A172 (cell line): ENCODE measurements at places on chromosomes 3 and 15. TPM values are rescaled to one million over a fixed set of nuclear protein-coding genes. Genes with fewer than 3 reads are reported as not detected.

GRCh38 chr3:57927916-57928315, 80.3 kb upstream of the FLNB start:
- no peak for DNase-seq

DNA sequence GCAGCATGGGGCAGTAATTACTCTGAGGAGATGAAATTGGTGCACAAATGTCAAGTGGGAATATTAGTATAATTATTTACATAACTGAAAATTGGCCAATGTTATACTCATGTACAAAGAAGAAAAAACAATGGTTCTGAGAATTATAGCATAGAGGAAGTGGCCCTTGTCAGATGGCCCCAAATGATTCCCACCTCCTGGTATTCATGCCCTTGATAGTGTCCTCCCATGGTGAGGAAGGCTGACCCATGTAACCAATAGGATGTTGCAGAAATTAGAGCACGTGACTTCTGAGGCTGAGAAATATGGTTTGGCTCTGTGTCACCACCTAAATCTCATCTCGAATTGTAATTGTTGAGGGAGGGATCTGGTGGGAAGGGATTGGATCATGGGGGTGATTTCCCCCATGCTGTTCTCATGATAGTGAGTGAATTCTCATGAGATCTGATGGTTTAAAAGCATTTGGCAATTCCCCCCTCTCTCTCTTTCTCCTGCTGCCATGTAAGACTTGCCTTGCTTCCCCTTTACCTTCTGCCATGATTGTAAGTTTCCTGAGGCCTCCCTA, 368.5 kb downstream of the SHQ1 start:
- DNase-seq = no peak

- no peak for DNase-seq
These were observed 492.6 kb upstream of the TBL1XR1 start for GRCh38 chr3:177689869-177690268.

DNA sequence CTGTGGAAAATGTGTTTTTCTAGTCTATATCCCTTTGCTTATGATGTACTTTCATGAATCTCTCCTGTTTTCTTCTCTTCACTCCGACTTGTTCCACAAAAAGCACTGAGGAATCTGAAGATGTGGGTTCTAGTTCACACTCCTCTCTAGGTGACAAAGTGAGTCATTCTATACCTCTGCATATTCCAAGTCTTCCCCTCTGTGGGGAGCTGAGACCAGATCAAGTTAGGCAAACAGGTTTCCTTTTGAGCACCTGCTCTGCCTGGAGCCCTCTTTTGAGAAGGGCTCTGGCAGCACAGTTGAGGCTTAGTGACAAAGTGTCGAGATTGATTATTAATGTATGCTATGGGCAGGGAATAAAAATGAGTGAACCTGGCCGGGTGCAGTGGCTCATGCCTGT, 82.4 kb upstream of the VGLL4 start:
- no peak for DNase-seq

DNA sequence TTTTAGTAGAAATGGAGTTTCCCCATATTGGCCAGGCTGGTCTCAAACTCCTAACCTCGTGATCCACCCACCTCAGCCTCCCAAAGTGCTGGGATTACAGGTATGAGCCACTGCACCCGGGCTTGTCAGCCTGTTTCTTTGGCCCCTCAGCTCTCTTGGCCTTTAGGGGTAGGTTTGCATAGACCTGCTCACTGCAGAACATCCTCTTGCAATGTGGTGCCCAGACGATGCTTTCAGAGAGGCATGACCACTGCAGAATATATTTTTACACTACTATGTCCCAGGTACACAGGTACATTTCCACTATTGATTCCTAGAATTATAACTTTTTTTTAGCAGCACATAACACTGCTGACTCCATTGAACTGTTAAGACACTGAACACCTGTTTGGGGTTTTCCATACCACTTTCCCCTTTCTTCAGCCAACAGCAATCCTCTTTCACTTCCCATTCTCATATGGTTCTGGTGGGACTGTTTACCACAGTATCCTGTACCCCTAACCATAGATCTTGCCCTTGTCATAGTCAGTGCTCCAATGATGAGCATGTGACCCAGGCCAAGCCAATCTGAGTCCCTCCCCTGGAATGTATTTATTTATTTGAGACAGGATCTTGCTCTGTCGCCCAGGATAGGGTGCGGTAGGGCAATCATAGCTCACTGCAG, 21.1 kb downstream of the CCDC32 start:
- no peak for DNase-seq

Gene UROC1
- total RNA-seq = not detected in 2 replicates

DNA sequence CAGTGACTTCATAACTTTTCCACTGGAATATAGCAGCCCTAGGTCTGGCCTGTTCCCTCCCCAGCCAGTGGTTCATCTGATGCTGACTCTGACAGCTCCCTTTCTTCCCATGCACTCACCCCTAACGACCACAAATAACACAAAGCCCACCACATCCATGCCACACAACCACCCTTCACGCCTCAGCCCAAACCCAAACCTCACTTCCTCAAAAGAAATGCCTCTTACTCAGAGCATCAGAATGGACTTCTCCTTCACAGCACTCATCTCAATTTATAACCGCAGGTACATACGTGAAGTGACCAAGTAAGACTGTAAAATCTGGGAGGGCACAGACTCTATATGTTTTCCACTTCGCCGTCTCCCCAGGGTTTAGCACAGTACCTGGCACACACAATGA, 1.1 kb downstream of the RBSN start:
- DNase-seq = no peak

GRCh38 chr3:55583475-55583874, 96.4 kb upstream of the WNT5A start:
- no peak for DNase-seq

GRCh38 chr3:54125300-54125699, 2.9 kb downstream of the CACNA2D3 start:
- no peak for DNase-seq

DNA sequence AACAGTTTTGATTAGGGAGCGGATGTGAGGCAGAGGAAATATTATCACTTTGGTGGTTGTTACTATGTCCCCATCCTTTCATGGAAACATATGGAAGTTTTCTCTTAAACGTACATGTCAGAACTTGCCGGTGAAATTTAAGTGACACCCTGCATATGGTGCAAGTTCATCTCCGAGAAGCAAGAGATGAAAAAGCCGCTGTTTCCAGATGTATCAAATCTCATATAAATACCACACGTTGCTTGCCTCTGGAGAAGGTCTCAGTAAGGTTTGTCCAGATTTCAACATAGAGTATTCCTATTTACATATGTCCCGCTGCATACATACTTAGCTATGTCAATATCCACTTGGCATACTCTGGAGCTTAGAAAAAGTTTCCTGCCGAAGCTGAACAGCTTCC, 172.2 kb upstream of the ICE2 start:
- DNase-seq = no peak

DNA sequence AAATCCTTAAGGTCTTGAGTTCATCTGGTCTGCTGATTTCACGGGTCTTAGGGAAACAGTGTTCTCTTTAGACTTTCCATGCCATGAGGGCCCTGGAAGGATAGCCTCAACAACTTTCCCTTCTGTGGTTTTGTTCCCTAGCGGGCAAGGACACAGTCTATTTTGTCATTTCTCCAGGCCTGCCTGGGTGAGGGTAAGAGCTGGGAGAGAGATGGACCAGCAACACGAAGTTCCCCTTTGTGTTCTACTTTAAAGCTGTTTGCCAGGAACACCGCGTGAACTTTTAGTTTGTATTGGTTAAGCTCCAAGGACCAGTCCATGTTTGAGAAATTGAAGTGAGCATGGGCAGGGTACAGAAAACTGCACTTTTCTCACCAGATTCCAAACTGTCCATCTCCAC, 20.9 kb downstream of the ST3GAL6 start:
- DNase-seq = no peak

- DNase-seq = no peak
These were observed 24.0 kb upstream of the SRPRB start for GRCh38 chr3:133781570-133781969.

DNA sequence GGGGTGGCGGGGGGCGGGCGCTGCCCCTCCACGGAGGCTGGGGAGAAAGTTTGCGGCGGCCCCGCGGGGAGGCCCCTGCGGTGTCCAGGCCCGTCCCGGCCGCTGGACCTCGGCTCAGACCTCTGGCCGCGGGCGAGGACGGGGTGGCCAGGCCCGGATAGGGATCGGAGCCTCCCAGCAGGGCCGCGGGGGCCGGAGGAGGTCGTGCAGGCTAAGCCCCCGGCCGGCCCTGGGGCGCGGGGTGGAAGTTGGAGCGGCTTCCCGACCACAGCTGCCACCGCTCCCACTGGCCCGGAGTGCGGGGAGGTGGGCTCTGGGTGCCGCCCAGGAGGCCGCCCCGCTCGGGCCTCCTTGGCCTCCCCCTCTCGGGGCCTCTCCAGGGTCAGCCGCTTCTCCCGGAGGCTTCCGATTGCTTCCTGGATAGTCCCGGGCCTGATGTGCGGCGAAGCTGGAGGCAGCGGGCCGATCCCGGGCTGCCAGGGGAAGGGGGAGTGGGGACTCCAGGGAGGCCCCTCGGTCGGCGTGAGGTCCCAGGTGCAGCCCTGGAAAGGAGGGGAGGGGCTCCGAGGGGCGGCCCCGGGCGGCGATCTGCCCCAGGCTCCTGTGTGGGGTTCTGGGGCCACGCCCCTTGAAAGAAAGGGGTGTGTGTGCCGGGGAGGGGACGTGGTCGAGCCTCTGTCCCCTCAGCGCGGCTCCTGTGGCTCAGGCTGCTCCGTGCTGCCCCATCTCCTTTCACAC, 907 bp downstream of the PLXNA1 start:
- DNase-seq = no peak

DNA sequence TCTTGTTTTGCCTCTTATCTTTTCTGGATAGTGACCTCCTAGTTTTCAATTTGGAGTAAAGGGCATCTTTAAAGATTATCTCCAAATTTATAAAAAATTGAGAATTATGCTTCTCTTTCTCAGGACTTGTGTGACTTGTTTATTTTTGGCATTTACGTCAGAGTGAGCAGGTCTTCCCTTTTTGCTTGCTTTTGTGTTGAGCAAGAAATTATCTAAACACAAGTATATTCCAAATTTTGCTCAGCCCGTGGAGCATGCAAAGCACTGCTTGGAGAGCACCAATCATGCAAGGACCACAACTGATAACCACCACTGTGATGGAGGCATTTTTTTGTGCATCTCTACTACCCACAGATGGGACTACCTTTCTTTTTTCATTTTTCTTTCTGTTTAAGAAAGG, 7.1 kb downstream of the SLC25A26 start:
- no peak for DNase-seq

Gene CASR
- not detected in 2 replicates for total RNA-seq

DNA sequence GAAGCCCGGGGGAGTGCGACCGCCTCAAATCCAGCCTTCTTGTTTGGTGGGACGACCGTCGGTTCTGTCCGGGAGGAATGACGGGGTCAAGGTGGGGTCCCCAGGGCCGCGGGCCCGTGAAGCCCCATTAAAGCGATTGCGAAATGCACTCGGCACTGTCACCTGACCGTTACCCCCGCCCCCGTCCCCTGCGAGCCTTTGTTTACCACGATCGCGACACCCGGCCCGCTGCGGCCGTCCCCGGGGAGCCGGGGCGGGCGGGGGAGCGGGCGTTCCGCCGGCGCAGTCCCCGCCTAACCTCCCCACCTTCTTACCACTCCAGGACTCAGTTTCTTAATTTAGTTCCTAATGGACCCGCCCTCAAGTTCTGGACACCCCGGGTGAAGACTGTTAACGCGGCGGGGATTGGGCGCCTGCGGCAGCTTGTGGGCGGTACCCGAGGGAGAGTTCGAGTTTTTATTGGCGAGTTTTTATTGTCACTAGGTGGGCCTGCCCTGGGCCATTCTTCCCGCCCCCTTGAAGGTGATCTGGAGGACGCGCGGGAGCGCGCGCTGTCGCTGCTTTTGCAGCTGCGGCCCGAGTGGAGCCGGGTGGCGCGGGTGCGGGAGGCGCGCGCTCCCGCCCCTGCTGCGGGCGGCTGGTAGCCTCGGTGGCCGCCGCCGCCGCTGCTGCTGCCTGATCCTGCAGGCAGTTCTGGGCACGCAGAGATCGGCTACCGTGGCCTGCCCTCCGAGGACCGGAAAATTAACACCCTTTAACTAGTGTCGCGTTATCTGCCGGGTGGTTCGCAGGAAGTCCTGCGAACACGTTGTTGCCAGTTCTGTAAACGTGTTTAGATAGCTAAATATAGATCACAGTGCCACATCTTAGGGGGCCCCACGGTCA, 1.0 kb downstream of the KLHL24 start:
- DNase-seq = peak; percentile 95

Gene XCR1
- not detected in 2 replicates for total RNA-seq

DNA sequence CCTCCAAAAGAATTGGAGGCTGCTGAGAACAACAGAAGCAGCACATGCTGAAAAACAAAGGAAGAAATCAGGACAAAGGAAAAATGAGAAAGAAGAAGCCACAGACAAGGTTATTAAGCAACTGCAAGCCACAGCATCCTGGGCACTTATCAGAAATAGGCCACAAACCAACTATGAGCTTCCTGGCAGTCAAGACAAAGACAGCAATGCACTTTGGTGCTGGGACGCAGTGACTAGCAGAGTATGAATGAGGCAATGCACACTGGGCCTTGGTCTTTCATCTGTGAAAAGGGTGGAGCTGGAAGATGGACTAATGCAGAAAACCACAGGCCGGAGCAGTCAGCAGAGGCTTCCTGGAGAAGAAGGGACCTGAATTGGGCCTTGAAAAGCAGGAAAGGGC, 56.0 kb upstream of the LINGO1 start:
- DNase-seq = no peak

Gene RETNLB
- not detected in 2 replicates for total RNA-seq

- no peak for DNase-seq
These were observed 143.3 kb upstream of the WNT5A start for GRCh38 chr3:55630280-55630920.

DNA sequence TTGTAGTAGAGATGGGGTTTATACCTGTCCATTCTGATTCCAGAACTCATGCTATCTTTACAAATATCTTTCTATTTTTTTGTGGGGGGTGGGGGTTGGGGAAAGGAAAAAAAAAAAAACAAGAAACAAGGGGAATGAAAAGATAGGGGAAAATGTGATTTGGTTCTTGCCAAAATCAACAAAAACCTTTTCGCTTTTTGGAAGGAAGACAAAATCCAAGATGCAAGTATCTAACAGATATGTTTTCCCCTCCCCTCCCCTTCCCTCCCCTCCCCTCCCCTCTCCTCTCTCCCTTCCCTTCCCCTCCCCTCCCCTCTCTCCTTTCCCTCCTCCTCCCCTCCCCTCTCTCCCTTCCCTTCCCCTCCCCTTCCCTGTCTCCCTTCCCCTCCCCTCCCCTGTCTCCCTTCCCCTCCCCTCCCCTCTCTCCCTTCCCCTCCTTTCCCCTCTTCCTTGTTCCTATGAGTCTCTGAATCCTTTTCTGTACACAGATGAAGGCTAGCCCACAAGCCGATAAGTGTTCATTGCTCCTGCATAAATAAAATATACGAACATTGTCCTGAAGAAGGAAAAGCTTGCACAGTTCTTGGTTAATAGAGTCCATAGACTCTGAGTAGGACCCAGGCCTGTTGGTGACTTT, 551.9 kb downstream of the EDEM1 start:
- DNase-seq = no peak

GRCh38 chr3:149941946-149942345, 28.7 kb downstream of the PFN2 start:
- DNase-seq = no peak
